ENCODE measurements at places on chromosomes 4 and X. TPM values are rescaled to one million over a fixed set of nuclear protein-coding genes. Genes with fewer than 3 reads are reported as not detected.

Gene REST
- total RNA-seq, result 36.1 TPM

Gene CFP
- 0.43 TPM for total RNA-seq

Gene FAM184B
- total RNA-seq, result not detected

Gene CORIN
- total RNA-seq, result not detected

Gene HS6ST2
- total RNA-seq, result not detected

Gene GLRA3
- total RNA-seq, result not detected

Gene FGF5
- 1.5 TPM for total RNA-seq

Gene UGT2B17
- not detected for total RNA-seq

Gene CCNB3
- total RNA-seq, result 0.19 TPM

Gene PPP2R2C
- total RNA-seq, result 10.6 TPM

Gene PWWP3B
- not detected for total RNA-seq

Gene LGI2
- total RNA-seq, result 0.93 TPM

Gene DCAF4L1
- total RNA-seq, result not detected

Gene PGAM4
- total RNA-seq, result not detected

Gene NUDT10
- not detected for total RNA-seq

Gene PCDH10
- total RNA-seq, result 18.9 TPM

Gene SPOCK3
- 0.26 TPM for total RNA-seq

Gene ABCG2
- 2.1 TPM for total RNA-seq

Gene AMTN
- total RNA-seq, result 29.6 TPM

Gene ZRSR2
- 8.0 TPM for total RNA-seq

Gene PPM1K
- 9.5 TPM for total RNA-seq

Gene PCDH7
- total RNA-seq, result 38.6 TPM

Gene BMP15
- not detected for total RNA-seq

Gene VEGFD
- not detected for total RNA-seq

Gene LDB2
- total RNA-seq, result not detected

Gene AFM
- total RNA-seq, result not detected

Gene FUNDC2
- total RNA-seq, result 98.9 TPM

Gene TRO
- 3.3 TPM for total RNA-seq
